Neural cell (in vitro differentiated cells): ENCODE measurements at places on chromosomes 5 and 9. TPM values are rescaled to one million over a fixed set of nuclear protein-coding genes. Genes with fewer than 3 reads are reported as not detected.

The SLC6A3 gene
- polyA plus RNA-seq = 0.77 TPM in 1 of 2 replicates, not detected in the other

The FRRS1L gene
- 20.4 and 24.6 TPM in 2 replicates for polyA plus RNA-seq

The GRAMD2B gene
- 0.42 TPM in 1 of 2 replicates, not detected in the other for polyA plus RNA-seq

The TPPP gene
- polyA plus RNA-seq = 9.9 and 14.3 TPM in 2 replicates

The MORN5 gene
- 1.1 TPM in 1 of 2 replicates, not detected in the other for polyA plus RNA-seq

The GLRA1 gene
- polyA plus RNA-seq = not detected in 2 replicates

The CORO2A gene
- polyA plus RNA-seq = 1.9 TPM in 2 replicates

The LECT2 gene
- polyA plus RNA-seq = not detected in 2 replicates

The SLCO6A1 gene
- not detected in 2 replicates for polyA plus RNA-seq

The PHAX gene
- 36.7 and 42.3 TPM in 2 replicates for polyA plus RNA-seq

The LAMC3 gene
- 0.04 TPM in 1 of 2 replicates, not detected in the other for polyA plus RNA-seq

The SPATA31C1 gene
- not detected in 2 replicates for polyA plus RNA-seq

The DOCK8 gene
- polyA plus RNA-seq = 0.04 TPM in 1 of 2 replicates, not detected in the other

The LIFR gene
- polyA plus RNA-seq = 5.8 and 6.1 TPM in 2 replicates

The INSL6 gene
- not detected in 2 replicates for polyA plus RNA-seq

The PCDHB4 gene
- polyA plus RNA-seq = 4.2 and 4.3 TPM in 2 replicates

The EQTN gene
- not detected in 2 replicates for polyA plus RNA-seq

The TMEM8B gene
- polyA plus RNA-seq = 12.7 and 12.9 TPM in 2 replicates

The NANS gene
- polyA plus RNA-seq = 13.6 and 16.9 TPM in 2 replicates

The SLC46A2 gene
- polyA plus RNA-seq = not detected in 2 replicates

The ADAMTSL1 gene
- polyA plus RNA-seq = 0.32 and 1.1 TPM in 2 replicates

The TLX3 gene
- not detected in 2 replicates for polyA plus RNA-seq

The PPP2R2B gene
- 246 and 250 TPM in 2 replicates for polyA plus RNA-seq

The SLC34A1 gene
- not detected in 2 replicates for polyA plus RNA-seq

The GNE gene
- 22.7 and 29.2 TPM in 2 replicates for polyA plus RNA-seq

The FCN1 gene
- not detected in 2 replicates for polyA plus RNA-seq

The PCDHGA6 gene
- 0.09 TPM in 1 of 2 replicates, not detected in the other for polyA plus RNA-seq

The INSL4 gene
- not detected in 2 replicates for polyA plus RNA-seq

The CCL21 gene
- polyA plus RNA-seq = not detected in 2 replicates
